ENCODE measurements at places on chromosomes 5 and 9. TPM values are rescaled to one million over a fixed set of nuclear protein-coding genes. Genes with fewer than 3 reads are reported as not detected.

HACD4 gene
- 1.3 TPM for polyA plus RNA-seq

CCDC183 gene
- 3.1 TPM for polyA plus RNA-seq

POLE3 gene
- 27.1 TPM for polyA plus RNA-seq

CERT1 gene
- polyA plus RNA-seq = 14.5 TPM

ATP10B gene
- not detected for polyA plus RNA-seq

FOXD4L3 gene
- not detected for polyA plus RNA-seq

ELOVL7 gene
- 14.6 TPM for polyA plus RNA-seq

DNA sequence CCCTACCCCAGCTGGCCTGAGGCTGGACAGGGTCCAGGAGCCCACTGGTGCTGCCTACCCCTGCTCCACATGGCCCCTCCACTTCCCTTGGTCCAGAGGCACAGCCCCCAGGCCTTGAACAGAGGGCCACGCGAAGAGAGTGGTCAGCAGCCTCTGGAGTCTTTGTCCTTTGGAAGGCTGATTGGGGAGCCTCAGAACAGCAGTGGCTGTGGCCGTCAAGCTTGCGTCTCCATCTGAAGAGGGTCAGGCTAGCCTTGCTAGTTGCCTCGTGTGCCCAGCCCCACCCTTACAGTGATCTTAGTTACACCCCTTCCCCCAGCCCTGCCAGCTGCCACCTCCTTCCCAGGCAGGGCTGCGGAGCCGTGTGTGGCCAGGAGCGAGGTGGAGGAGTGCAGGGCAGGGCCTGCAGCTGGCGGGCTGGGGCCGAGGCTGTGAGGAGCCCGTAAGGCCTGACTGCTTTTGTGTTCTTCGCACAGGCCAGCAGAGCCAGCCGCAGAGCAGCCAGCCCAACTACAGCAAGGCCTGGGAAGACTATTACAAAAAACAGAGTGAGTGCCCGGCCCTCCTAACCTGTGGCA is 30.1 kb upstream of the PRDM12 start:
- no peak for DNase-seq

DNA sequence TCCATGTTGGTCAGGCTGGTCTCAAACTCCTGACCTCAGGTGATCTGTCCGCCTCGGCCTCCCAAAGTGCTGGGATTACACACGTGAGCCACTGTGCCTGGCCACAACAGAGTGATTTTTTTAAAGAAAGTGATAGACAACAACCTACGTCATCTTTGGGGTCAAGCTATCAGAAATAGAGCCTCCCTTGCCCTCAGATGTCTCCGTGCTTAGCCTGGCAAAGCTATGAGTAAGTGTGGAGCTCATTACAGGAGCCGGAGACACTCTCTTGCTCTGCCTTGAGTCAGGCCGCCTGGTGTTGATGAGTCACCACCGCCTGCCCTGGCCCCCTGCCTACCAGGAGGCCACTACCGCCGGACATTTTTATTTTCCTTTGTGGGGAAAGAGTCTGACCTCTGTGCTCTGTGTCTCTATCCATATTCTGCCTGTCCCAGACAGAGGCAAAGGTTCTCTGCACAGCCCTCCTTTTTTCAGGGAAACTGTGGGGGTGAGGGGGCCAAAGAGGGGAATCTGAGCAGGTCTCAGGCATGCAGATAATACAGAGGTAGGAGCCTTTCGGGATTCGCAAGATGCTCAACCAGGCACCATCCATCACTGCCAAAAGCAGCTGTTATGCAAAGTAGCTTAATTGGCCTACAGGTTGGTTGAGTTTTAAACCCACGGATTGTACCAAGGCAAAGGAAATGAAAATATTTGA is 123.7 kb upstream of the CPEB4 start:
- DNase-seq = peak; percentile 94

DNA sequence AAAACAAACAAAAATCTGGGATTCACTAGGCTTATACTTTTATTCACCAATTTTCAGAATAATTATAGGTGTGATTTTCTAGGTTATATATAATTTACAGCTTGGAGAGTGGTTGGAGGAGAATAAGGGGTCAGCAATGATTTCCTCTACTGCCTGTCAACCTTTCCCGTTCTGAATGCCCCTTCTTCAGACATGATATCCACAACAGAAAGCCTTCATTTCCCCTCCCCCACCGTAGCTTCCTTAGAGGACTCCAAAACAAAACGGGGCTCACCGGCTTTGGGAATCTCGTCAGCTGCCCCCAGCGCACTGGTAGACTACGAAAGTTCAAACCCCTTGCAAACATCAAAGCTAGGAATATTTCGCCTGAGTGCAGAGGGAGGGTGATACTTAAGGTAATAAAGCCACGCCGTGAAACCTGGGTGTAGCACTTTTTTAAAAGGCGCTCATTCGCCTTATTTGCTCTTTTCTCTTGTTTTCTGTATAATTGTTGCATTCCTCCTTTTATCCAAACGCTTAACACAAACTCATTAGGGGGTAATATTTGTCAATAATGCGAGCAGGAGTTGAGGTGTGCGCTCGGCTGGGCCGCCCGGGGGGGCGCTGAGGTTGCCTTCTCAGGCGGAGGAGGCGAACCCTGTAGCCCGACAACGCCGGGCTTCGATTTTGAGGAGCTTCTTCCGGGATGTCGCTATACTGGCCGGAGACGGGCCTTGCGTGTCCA is 2.4 kb downstream of the OTP start:
- no peak for DNase-seq

- DNase-seq = peak; percentile 66
Observed at GRCh38 chr9:111759762-111760639, 34.7 kb downstream of the SHOC1 start.

GRCh38 chr5:105952875-105953274 is 1717.9 kb downstream of the EFNA5 start:
- no peak for DNase-seq

- no peak for DNase-seq
Observed at GRCh38 chr5:151184316-151185042, 26.9 kb upstream of the ANXA6 start.

GRCh38 chr5:133343196-133343595 is 269.1 kb downstream of the FSTL4 start:
- no peak for DNase-seq

DNA sequence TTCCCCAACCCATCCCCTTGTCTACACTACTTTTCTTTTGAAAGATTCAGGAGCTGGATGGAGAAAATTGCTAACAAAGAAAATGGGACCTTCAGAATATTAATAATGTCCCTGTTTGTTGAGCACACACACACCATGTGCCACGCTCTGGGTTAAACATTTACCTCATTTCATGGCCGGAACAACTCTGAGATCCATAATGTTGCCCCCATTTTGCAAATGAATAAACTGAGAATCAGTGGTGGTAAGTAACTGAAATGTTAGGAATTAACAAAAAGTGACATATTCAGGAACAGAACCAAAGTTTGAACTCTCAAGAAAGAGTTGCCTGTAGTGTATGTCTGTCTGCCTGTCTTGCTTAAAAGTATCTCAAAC is 51.4 kb upstream of the SMAD5 start:
- peak; percentile 43 for DNase-seq

- no peak for DNase-seq
Observed at GRCh38 chr5:166497496-166498104, 1793.8 kb upstream of the WWC1 start.

- no peak for DNase-seq
Observed at GRCh38 chr9:105392531-105392930, 55.3 kb upstream of the FSD1L start.

All from kidney (tissue), 22 donors.